IMR-90 (cell line): ENCODE measurements at places on chromosomes 13 and 19. TPM values are rescaled to one million over a fixed set of nuclear protein-coding genes. Genes with fewer than 3 reads are reported as not detected.

The ATXN8OS gene
- not detected in 2 replicates for total RNA-seq

The ATP7B gene
- total RNA-seq: 2.2 and 2.7 TPM in 2 replicates

The ADAMTSL5 gene
- total RNA-seq: 0.83 and 0.90 TPM in 2 replicates

The AZU1 gene
- total RNA-seq: not detected in 2 replicates

The B3GNT8 gene
- under 0.01 and 0.36 TPM in 2 replicates for total RNA-seq

GRCh38 chr13:46164661-46165060 is 17.3 kb downstream of the LCP1 start:
- no peak for DNase-seq

The ZNF345 gene
- total RNA-seq: 2.5 and 3.0 TPM in 2 replicates

GRCh38 chr13:41048640-41049039 is 12.7 kb upstream of the WBP4 start:
- no peak for DNase-seq

The CYP2A7 gene
- total RNA-seq: not detected in 2 replicates

The CACNA1A gene
- 5.3 and 5.9 TPM in 2 replicates for total RNA-seq

GRCh38 chr13:30924721-30925120 is 7.7 kb upstream of the TEX26 start:
- no peak for DNase-seq

- DNase-seq: no peak
Measured at GRCh38 chr13:39154041-39154440, 115.8 kb downstream of the NHLRC3 start.

The CAPN12 gene
- 0.18 TPM in 1 of 2 replicates, not detected in the other for total RNA-seq

The CD209 gene
- total RNA-seq: not detected in 2 replicates

The KLK6 gene
- total RNA-seq: not detected in 2 replicates

The PSG5 gene
- total RNA-seq: 38.6 and 50.7 TPM in 2 replicates

The SLAIN1 gene
- under 0.01 and 0.36 TPM in 2 replicates for total RNA-seq

The GJB6 gene
- total RNA-seq: not detected in 2 replicates

The TEX26 gene
- total RNA-seq: not detected in 2 replicates

- no peak for DNase-seq
Measured at GRCh38 chr19:1514295-1514661, 1.5 kb upstream of the ADAMTSL5 start.

DNA sequence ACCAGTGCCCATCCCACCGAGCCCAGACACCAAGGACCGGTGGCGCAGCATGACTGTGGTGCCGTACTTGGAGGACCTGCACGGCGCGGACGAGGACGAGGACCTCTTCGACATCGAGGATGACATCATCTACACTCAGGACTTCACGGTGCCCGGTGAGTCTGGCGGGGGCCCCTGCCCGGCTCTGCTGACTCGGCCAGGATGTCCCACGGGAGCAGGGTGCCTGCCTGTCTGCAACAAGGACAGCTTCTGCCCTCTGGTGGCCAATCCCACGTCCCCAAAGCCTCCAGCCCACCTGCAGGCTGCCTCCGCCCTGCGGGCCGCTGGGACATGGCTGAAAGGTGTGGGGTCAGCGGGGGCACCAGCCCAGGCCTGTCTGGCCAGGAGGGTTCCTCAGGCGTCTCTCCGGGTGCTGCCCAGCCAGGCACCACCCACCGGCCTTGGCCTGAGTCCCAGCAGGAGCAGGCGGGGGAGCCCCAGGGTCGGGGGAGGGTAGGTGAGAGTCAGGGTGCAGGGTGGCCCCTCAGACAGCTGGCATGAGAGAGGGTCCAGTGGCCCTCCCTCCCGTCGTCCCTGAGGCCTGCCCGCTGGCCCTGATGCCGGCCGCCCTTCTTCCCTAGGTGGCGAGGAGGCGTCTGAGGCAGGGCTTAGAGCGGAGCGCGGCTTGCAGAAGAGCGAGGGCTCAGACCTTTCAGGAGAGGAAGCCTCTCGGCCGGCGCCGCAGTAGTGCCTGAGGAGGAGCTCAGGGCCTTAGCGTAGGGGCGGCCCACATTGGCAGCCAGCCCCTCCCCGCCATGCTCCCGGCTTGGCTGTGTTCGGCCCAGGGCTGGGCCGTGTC is 14.6 kb downstream of the CBARP start:
- DNase-seq: peak; percentile 42
